Activated CD4-positive, alpha-beta T cell treated with anti-CD3 and anti-CD28 coated beads, Interleukin-10, Interleukin-2, amounts not matched to agents 100 ng/mL and 50 ng/mL, durations not matched to agents 16 hours and 8 hours (primary cell): ENCODE measurements at places on chromosomes 12 and 14.

GRCh38 chr14:85061256-85061655 is 468.7 kb upstream of the FLRT2 start:
- DNase-seq = no peak

- DNase-seq = no peak
Measured at GRCh38 chr14:32225378-32225920, 22.4 kb upstream of the RNU6-8 start.

DNA sequence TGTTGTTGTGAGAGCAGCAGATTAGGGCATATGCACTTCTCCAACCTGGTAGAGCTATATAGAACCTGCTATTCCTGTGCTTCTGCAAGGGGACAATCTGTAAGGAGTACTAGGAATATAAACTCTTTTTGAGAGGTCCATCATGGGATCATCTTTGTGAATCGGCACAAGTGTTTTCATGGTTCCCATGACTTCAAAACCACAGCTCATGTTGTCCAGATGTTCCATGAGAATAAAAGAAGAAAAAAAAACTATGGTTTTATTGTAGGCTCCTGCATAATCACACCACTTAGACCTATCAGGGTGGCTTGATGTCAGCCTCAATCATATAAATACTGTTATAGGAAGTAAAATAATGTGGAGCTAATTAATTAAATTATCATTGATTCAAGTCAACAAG is 311.4 kb upstream of the ATP2B1 start:
- no peak for DNase-seq

GRCh38 chr12:99766408-99766807 is 118.9 kb downstream of the GARIN6 start:
- no peak for DNase-seq
